ENCODE measurements at places on chromosomes 1 and 21. TPM values are rescaled to one million over a fixed set of nuclear protein-coding genes. Genes with fewer than 3 reads are reported as not detected.

Gene NUF2
- 50.2 TPM for total RNA-seq

Gene TARBP1
- 39.6 TPM for total RNA-seq

Gene C1orf56
- 1.9 TPM for total RNA-seq

Gene KCTD3
- total RNA-seq = 3.9 TPM

Gene PGLYRP4
- total RNA-seq = not detected

Gene TAL1
- total RNA-seq = not detected

Gene CFAP74
- not detected for total RNA-seq

Gene SCYL3
- total RNA-seq = 19.2 TPM
